ENCODE measurements at places on chromosomes 5 and 9.
A peak's percentile ranks its signal among the peaks of the same experiment; 100 is the strongest.

GRCh38 chr9:131001021-131001420 lies 8.0 kb upstream of the LAMC3 start:
- no peak for DNase-seq

DNA sequence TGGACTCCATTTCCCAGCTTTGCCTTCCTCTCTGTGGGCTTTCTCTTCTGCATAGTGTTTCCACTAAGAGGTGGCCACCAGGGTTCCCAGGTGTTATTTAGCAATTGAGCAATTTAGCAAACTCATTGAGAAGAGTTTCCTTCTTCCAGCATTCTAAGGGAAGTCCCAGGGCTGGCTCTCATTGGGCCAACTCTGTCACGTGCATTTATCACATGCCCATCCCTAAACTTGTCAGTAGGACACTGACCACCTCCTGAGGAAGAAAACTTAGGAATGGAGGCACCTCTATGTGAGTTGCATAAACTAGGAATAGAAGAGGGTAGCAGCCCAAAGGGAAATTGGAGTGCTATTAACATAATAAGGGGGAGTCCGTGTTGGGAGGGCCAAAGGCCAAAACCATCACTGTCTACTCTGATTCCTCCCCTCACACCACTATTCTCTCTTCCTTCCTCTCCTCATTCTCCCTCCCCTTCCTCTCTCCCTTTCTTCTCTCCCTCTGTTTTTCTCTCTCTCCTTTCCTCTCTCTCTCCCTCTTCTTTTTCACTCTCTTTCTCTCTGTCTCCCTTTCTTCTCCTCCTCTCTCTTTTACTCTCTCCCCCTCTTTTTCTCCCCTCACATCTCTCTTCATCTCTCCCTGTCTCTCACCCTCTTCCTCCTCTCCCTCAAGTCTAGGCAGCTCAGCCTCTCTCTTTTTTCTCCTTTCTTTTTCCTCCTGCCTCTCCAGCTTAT lies 213.4 kb downstream of the PALM2AKAP2 start:
- no peak for DNase-seq

DNA sequence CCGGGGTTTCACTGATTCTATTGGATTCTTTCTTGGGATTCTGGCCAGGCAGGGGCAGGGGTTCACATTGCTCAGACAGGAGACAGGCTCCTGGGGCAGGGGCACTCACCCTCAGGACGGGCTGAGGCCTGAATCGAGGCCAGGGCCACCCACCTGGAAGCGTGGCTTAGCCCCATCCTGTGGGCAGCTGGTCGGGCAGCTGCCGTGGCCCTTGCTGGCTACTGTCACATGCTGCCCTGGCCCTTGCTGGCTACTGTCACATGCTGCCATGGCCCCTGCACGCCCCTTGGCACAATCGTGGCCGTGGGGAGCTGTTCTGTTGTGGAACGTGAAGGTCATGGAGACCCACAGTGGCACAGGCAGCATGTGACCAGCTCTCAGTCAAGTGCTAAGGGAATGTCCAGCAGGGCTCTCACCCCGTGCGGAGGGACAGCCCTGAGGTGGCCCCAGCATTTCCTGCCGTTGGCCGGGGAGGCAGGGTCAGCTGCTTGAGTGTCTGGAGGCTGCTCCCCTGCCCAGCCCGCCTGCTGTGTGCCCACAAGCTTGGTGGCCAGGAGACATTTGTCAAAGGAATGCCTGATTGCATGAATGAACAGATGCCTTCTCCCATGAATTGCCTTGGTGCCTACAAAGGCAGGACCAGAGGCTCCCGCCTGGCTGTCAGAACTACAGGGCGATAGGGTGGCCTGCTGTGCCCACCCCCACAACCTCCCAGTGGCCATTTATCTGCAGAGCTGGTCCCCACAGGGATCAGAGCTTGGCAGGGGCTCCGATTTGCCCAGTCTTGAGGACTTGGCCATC lies 16.9 kb upstream of the TMEM250 start:
- no peak for DNase-seq

GRCh38 chr5:41935544-41935943 lies 10.5 kb downstream of the FBXO4 start:
- no peak for DNase-seq

DNA sequence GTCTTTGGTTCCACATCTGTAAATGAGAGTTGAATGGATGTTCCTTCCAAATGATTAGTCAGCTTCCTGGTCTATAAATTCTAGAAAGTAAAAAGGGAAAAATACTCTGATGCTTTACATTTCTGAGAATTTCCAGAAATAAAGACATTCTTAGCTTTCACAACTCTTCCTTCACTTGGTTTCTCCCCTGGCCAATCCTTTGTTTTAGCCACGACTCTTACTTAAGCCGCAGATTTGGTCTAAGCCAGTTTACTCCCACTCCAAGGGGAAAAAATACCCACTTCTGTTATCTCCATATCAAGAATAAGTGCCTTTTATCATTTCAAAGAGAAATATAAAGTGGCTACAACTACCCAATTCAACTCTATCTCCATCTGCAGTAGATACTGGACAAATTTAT lies 29.7 kb downstream of the PWWP2A start:
- no peak for DNase-seq

DNA sequence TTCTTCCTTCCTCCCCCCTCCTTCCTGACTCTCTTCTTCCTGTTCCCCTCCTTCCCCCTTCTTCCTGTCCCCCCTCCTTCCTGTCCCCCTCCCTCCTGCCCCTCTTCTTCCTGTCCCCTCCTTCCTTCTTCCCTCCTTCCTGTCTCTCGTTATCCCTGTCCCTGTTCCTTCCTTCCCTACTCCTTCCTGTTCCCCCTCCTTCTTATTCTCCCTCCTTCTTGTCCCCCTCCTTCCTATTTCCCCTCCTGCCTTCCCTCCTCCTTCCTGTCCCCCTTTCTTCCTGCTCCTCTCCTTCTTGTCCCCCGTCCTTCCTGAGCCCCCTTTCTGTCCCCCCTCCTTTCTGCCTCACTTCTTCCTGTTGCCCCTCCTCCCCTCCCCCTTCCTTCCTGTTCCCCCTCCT lies 70.6 kb downstream of the COL5A1 start:
- DNase-seq = no peak

DNA sequence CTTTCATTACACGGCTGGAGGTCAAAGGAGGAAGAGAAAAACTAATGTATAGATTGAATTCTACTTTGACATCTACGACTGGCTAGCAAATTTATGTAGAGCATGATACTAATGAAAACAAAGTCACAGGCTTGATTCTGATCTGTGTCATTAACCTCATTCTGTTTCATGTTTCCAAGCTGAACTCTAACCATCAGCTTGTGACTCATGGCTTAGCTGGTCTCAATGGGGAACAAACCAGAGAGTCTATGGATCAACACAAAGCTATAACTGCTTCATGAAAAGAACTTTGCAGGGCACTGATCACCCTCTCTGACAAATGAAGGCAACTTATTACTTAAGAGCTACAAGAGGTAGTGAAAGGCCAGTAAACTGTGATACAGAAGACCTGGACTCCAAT lies 23.6 kb upstream of the PDE4D start:
- no peak for DNase-seq

GRCh38 chr5:133123297-133123696 lies 71.5 kb downstream of the HSPA4 start:
- DNase-seq = no peak

DNA sequence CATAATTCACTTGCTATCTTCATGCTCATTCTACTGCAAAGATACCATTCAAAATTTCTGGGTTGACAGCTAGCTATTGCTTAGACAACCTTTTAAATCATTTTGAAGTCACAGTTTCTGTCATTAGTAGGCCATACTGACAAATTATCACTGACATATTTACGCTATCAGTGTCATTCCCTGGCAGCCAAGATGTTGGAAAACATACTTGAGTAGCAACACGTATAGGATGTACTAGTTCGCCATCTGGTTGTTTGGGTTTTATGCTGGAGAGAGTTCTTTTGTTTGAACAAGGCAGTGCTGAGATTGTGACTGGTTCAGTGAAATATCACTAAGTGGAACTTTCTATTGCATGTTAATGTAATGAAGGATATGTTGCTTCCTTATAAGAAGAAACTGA lies 621.9 kb downstream of the DTWD2 start:
- DNase-seq = no peak

GRCh38 chr9:63816751-63817621 lies 1468.0 kb downstream of the FOXD4L5 start:
- DNase-seq = peak; percentile 73

DNA sequence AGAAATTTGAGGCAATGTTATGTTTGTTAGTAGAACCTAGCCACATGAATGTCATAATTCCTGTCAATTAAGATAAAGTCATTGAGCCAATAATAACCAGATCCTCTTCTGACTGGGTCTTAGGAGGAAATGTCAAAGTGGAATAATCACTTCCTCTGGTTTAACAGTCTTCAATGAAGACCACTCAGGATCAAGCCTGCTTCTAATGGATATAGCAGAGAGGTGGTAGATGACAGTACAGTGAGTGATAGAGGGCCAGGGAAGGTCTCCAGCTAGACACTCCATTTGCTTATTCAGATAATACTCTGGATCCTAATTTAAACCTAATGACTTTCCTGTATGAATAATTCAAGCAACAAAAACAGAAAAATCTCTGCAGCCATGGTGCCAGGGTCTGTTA lies 474.2 kb downstream of the DNAH5 start:
- no peak for DNase-seq
